ENCODE measurements at places on chromosomes 16 and 17. TPM values are rescaled to one million over a fixed set of nuclear protein-coding genes. Genes with fewer than 3 reads are reported as not detected.

DNA sequence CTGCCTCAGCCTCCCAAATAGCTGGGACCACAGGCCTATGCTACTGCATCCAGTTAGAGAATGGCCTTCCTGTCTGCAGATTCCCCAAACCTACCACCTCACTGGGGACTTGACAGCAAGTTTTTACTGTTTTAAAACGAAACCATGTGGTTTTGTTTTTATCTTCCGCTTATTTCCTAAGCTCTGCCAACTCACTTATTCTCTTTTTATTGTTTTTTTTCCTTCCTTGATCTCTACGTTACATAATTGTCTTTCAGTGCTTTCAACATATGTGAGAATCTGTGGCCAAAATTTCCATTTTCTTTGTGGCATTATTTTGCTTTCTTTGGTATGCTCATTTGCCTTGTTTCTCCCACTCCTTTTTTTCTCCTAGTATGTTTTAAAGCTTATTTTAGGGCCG, 14.6 kb upstream of the SLC38A7 start:
- no peaks in the 10 kb centered on the region for H3K27me3 ChIP-seq
- H3K4me3 ChIP-seq = no peak overlapping the region
- H3K4me1 ChIP-seq = no peaks in the 10 kb centered on the region
- H3K36me3 ChIP-seq = no peaks in the 10 kb centered on the region
- H3K27ac ChIP-seq = no peak overlapping the region

GRCh38 chr16:57951204-57951960, 19.5 kb downstream of the CNGB1 start:
- H3K27me3 ChIP-seq = no peaks in the 10 kb centered on the region
- no peaks in the 10 kb centered on the region for H3K4me1 ChIP-seq
- no peaks in the 10 kb centered on the region for H3K36me3 ChIP-seq
- no peak overlapping the region for H3K4me3 ChIP-seq
- H3K27ac ChIP-seq = no peak overlapping the region
- no peak for DNase-seq

GRCh38 chr17:68054296-68054900, 18.9 kb downstream of the KPNA2 start:
- no peaks in the 10 kb centered on the region for H3K36me3 ChIP-seq
- no peaks in the 10 kb centered on the region for H3K4me1 ChIP-seq
- peak; percentile 27 for DNase-seq
- no peak overlapping the region for H3K27ac ChIP-seq
- no peak overlapping the region for H3K4me3 ChIP-seq
- H3K27me3 ChIP-seq = no peaks in the 10 kb centered on the region

DNA sequence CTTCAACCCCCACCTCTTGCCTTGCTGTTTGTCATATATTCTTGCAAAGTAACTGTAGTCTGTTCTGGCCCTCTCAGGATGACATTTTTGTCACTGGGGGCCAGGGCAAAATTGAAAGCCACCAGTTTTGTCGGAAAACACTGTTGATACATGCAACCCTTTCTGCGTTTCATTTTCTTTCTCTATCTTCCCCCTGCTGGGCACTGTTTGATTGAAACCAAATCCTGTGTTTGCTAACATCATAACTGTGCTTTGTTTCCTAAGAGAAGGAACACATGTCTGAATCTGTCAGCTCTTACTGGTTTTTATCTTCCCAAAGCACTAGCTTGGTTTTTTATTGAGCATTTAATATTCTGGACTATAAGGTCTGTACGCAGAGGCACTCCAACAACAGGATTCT, 11.7 kb upstream of the CPPED1 start:
- H3K36me3 ChIP-seq = no peaks in the 10 kb centered on the region
- H3K4me3 ChIP-seq = no peak overlapping the region
- H3K27me3 ChIP-seq = no peaks in the 10 kb centered on the region

DNA sequence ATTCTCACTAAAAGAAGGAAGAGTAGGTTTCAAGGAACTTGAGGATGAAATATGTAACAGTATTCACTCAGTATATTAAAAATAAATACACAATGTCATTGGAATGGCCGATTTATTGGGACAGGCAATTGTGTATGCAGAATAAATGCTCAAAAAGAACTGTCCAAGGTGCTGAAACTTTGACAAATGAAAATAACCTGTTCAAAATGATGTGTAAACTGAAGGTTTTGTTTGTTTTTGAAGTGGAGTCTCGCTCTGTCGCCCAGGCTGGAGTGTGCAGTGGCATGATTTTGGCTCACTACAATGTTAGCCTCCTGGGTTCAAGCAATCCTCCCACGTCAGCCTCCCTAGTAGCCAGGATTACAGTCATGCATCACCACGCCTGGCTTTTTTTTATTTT, 318.7 kb upstream of the RBFOX1 start:
- H3K27me3 ChIP-seq = no peaks in the 10 kb centered on the region
- H3K4me3 ChIP-seq = no peak overlapping the region
- H3K4me1 ChIP-seq = no peaks in the 10 kb centered on the region
- no peaks in the 10 kb centered on the region for H3K36me3 ChIP-seq

- H3K4me1 ChIP-seq = no peaks in the 10 kb centered on the region
- H3K27me3 ChIP-seq = no peaks in the 10 kb centered on the region
- H3K4me3 ChIP-seq = no peak overlapping the region
- H3K36me3 ChIP-seq = no peaks in the 10 kb centered on the region
- H3K27ac ChIP-seq = no peak overlapping the region
Observed at GRCh38 chr17:231966-232807, 50.7 kb upstream of the DOC2B start.

GRCh38 chr17:78484271-78485246, 92.6 kb downstream of the DNAH17 start:
- no peaks in the 10 kb centered on the region for H3K27me3 ChIP-seq
- no peaks in the 10 kb centered on the region for H3K4me1 ChIP-seq
- no peak overlapping the region for H3K4me3 ChIP-seq

- no peak overlapping the region for H3K27ac ChIP-seq
- no peak overlapping the region for H3K4me3 ChIP-seq
- no peaks in the 10 kb centered on the region for H3K4me1 ChIP-seq
- H3K36me3 ChIP-seq = no peaks in the 10 kb centered on the region
- peaks cover 3% of the 10 kb centered on the region for H3K27me3 ChIP-seq
Observed at GRCh38 chr17:74008196-74008595, 195.3 kb upstream of the RPL38 start.

GRCh38 chr17:75152922-75153779, 1.2 kb downstream of the JPT1 start:
- H3K27ac ChIP-seq = no peak overlapping the region
- H3K27me3 ChIP-seq = no peaks in the 10 kb centered on the region
- no peak overlapping the region for H3K4me3 ChIP-seq
- DNase-seq = peak; percentile 16
- H3K36me3 ChIP-seq = no peaks in the 10 kb centered on the region

DNA sequence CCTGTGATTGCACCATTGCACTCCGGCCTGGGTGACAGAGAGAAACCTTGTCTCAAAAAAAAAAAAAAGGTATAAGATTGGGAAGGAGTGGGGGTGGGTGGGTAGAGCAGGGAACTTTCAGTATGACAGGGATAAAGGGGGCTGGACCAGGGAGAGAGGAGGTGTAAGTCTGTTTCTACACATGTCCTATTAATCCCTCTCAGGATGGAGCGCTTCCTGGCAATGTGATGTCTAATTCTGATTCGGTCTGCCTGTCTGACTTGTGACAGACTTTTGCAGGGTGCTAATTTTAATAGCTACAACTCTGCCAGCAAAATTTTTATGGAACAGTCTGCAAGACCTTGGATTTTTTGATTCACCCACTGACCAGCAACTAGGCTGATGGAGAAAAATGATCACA, 53.8 kb upstream of the SLC25A19 start:
- H3K27ac ChIP-seq = no peak overlapping the region
- no peak for DNase-seq
- H3K4me1 ChIP-seq = peaks cover 16% of the 10 kb centered on the region
- no peak overlapping the region for H3K4me3 ChIP-seq

DNA sequence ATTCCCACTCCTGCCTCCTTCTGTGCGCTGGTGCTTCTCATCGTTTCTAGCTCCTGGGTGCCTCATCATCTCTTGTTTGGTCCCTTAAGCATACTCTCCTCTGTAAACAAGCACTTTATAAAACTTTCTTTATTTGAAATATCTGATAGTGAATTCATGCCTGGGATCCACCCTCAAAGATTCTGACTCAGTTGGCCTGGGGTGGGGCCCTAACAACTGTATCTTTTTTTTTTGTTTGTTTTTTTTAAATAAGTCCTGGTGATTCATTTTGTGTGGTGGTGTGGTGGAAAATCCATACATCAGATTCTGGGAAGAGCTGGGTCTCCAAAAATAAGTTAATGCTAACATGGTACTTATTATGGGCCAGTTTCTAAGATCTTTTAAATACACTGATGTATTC, 678.3 kb downstream of the TOX3 start:
- no peaks in the 10 kb centered on the region for H3K4me1 ChIP-seq
- no peaks in the 10 kb centered on the region for H3K27me3 ChIP-seq
- DNase-seq = no peak
- no peaks in the 10 kb centered on the region for H3K36me3 ChIP-seq

DNA sequence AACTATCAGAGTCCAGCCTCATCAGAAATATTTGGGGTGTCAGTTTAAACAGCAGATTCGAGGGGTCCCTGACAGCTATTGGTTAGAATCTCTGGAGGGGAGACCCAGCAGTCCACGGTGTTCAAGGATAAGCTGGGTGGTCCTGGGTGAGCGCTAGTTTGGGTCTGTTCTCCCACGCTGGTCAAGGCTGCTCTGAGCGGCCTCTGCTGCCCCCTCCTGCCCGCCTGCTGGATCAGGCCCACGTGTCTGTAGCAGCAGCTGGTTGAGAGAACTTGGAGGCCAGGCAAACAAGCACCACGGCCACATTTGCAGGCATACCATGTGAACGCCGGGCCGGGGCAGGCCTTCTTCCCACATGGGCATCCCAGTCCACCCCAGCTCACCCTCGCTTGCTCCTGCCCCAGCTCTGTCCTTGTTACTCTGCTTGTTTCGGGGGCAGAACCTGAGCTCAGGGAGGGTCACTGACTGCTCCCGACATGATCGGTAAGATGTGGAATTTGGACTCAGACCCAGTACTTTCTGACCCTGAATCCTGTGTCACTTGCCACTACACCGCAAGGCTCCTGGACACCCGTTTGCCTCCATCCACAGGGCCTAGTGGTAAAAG, 7.4 kb downstream of the FOXF1 start:
- DNase-seq = peak; percentile 32
- no peaks in the 10 kb centered on the region for H3K36me3 ChIP-seq
- H3K27me3 ChIP-seq = peaks cover 18% of the 10 kb centered on the region
- H3K4me1 ChIP-seq = no peaks in the 10 kb centered on the region
- H3K4me3 ChIP-seq = no peak overlapping the region

- H3K27me3 ChIP-seq = no peaks in the 10 kb centered on the region
- DNase-seq = no peak
- H3K27ac ChIP-seq = no peak overlapping the region
- peaks cover 16% of the 10 kb centered on the region for H3K4me1 ChIP-seq
Observed at GRCh38 chr16:3503523-3503922, 2.7 kb downstream of the CLUAP1 start.

GRCh38 chr16:22030087-22030812, 22.3 kb downstream of the MOSMO start:
- H3K36me3 ChIP-seq = no peaks in the 10 kb centered on the region
- H3K4me1 ChIP-seq = peaks cover 20% of the 10 kb centered on the region
- no peak overlapping the region for H3K27ac ChIP-seq
- no peak for DNase-seq
- H3K27me3 ChIP-seq = no peaks in the 10 kb centered on the region

DNA sequence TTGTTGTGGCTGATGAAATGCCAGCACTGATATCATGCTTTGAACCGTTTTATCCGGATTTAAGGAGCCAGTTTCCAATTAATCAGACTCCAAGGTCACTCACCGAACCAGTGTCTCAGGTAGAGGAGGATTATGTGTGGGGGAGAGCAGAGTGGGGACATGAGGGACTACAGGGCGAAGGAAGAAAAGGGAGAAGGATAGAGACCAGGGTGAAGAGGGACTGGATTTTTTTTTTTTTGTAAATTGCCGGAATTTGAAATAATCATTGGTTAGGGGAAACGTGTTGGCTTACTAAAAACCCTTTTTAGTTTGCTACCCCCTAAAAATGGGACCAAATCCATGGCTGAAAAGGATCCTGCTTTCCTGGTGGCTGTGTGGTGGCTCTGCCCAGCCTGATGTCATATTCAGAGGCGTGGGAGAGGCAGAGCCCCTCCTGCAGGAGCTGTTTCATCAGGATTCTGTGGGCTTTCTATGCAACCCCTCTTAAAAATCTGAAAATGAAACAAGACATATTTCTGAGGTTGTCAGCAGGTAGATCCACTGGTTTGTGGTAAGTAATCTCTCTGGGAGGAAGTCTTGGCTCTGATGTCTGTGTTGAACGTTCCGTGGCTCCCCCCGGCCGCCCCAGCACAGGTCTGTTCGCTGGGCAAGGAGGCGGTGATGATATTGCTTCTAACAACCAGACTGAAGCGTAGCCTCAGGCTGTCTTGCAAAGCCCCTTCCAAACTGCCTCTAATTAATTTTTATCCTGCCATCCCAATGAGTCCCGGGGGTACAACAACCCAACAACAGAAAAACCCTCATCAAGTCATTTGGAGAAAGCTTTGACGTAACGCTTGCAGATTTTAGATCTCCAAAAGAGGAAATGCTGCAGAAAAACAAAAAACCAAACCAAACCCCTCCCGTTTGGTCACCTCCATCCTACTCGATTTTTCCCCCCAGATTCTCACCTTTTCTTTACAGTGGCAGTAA, 143.0 kb upstream of the ZFHX3 start:
- H3K27me3 ChIP-seq = no peaks in the 10 kb centered on the region
- DNase-seq = no peak
- H3K4me1 ChIP-seq = no peaks in the 10 kb centered on the region

GRCh38 chr16:64629622-64630021, 492.2 kb downstream of the CDH11 start:
- no peaks in the 10 kb centered on the region for H3K36me3 ChIP-seq
- H3K4me3 ChIP-seq = no peak overlapping the region
- DNase-seq = no peak
- H3K27me3 ChIP-seq = no peaks in the 10 kb centered on the region
- no peak overlapping the region for H3K27ac ChIP-seq

DNA sequence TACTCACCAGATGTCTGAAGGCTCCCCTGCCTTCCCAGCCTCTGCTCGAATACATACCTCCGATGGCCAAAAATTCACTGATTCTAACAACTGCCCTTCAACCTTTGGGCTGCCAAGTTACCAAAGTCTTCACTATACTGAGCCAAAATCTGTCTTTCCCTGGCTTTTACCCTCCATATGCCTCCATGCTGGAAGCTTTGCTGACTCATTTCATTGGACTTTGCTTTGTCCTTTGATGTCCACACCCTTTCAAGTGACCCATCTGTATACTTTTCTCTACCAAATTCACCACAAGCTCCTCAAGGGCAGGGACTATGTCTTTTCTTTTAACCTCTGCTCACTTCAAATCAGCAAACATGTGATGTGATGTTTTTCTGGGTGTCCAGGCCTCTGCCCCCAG, 21.0 kb upstream of the MTMR4 start:
- H3K27ac ChIP-seq = no peak overlapping the region
- H3K4me1 ChIP-seq = peaks cover 6% of the 10 kb centered on the region
- no peak for DNase-seq

- no peaks in the 10 kb centered on the region for H3K36me3 ChIP-seq
- H3K4me1 ChIP-seq = peaks cover 21% of the 10 kb centered on the region
- H3K27me3 ChIP-seq = no peaks in the 10 kb centered on the region
- no peak for DNase-seq
- H3K27ac ChIP-seq = no peak overlapping the region
Observed at GRCh38 chr16:68374961-68375660, 64.3 kb downstream of the PRMT7 start.

GRCh38 chr16:53768593-53768992, 64.6 kb downstream of the FTO start:
- peak overlapping the region; percentile 16 for H3K27ac ChIP-seq
- no peaks in the 10 kb centered on the region for H3K36me3 ChIP-seq
- peak; percentile 51 for DNase-seq
- H3K27me3 ChIP-seq = no peaks in the 10 kb centered on the region
- peaks cover 60% of the 10 kb centered on the region for H3K4me1 ChIP-seq
- H3K4me3 ChIP-seq = no peak overlapping the region

Gene TSPAN10
- 2.6 TPM for total RNA-seq

Gene CACNA1H
- 8.6 TPM for total RNA-seq

Gene CTRB1
- not detected for total RNA-seq

Gene TEKT3
- total RNA-seq = 2.3 TPM

All from thyroid gland (tissue), 4 donors.